ENCODE measurements at places on chromosomes 3 and 15. TPM values are rescaled to one million over a fixed set of nuclear protein-coding genes. Genes with fewer than 3 reads are reported as not detected.

The IQSEC1 gene
- total RNA-seq: 30.1 TPM

The RTP3 gene
- total RNA-seq: not detected

The ARHGEF3 gene
- 49.2 TPM for total RNA-seq

The SPINT1 gene
- 180 TPM for total RNA-seq

The CPNE9 gene
- not detected for total RNA-seq

The XIRP1 gene
- not detected for total RNA-seq

The VPS8 gene
- 71.8 TPM for total RNA-seq

The VGLL3 gene
- 26.8 TPM for total RNA-seq

The LEKR1 gene
- 3.2 TPM for total RNA-seq

The RGMA gene
- total RNA-seq: 3.3 TPM

The SLC15A2 gene
- 2.8 TPM for total RNA-seq
